ENCODE measurements at places on chromosomes 5 and 9.

DNA sequence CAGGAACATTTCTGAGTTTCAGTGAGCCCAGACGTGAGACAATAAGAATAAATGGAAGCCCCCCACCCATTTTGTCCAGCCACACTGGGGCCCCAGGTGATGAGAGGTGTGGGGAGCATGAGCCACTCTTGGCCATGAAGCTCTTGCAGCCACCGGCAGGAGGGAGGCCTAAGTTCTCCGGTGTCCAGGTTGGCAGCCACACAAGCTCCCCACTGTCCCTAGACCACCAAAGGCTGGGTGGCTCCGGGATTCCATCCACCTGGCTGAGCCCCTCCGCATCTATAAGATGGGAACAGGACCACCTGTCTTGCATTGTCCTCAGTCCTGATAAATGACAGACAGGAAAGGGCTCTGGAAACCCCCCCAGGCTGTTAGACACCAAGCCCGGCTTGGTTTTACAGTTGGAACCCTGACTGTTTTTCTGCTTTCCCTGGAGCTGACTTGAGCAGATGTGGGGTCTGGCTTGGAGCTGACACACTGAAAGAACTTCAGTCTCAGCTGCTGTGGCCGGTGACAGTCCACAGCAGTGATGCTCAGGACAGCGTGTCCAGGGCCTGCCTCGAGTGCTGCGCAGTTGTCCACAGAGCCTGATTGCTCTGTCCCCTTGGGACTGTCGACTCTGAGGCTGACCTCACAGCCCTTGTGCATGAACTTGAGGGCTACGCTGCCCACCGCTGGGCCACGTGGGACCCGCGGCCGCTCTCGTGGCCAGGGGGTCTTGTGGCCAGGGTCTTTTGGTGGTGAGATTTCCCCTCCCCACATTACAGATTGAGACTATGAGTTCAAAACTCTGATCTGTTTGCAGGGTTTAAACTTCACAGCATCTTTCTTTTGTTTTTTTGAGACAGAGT is 74.8 kb downstream of the PSMB7 start:
- no peak for DNase-seq

- DNase-seq, result no peak
Measured at GRCh38 chr9:30522061-30522460, 1862.4 kb upstream of the ACO1 start.

DNA sequence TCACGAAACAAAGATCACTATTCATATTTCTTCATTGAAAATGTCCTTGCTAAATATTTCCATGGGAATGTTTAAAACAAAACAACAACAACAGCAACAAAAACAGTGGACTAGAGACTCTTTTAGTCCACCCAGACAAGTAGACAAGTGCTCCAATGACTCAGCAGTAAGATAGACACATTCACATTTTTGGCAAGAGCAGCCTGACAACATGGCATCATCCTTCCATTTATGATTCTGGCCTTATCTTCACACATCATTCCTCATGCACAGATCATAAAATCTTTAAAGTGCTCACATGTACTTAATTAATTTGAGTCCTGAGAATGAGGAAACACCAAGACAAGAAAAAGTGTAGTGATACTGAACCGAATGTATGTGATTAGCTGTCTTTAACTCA is 132.6 kb upstream of the PDE4D start:
- no peak for DNase-seq

DNA sequence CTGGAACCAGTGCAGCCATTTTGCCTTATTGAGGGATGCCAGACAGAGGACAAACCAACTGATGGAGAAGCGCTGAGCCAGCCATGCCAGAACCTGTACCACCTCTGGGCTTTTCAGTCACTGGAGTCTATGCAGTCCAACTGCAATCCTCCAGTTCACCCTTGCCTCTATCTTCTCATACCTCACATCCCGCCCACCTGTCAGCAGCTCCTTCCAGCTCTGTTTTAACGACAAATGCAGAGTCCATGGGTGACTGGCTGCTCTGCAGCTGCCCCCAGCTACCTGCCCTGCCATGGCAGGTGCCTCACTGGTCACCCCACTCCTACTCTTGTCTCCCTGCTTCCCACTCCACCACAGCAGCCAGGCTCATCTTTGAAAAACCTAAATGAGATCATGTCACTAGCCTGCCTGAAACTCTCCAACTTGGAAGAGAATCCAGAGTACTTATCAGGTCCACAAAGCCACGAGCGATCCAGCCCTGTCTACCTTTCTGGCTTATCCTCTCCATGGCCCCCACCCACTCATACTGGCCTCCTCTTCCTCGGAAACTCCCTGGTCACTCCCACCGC is 14.0 kb upstream of the ACSL6 start:
- DNase-seq, result no peak

DNA sequence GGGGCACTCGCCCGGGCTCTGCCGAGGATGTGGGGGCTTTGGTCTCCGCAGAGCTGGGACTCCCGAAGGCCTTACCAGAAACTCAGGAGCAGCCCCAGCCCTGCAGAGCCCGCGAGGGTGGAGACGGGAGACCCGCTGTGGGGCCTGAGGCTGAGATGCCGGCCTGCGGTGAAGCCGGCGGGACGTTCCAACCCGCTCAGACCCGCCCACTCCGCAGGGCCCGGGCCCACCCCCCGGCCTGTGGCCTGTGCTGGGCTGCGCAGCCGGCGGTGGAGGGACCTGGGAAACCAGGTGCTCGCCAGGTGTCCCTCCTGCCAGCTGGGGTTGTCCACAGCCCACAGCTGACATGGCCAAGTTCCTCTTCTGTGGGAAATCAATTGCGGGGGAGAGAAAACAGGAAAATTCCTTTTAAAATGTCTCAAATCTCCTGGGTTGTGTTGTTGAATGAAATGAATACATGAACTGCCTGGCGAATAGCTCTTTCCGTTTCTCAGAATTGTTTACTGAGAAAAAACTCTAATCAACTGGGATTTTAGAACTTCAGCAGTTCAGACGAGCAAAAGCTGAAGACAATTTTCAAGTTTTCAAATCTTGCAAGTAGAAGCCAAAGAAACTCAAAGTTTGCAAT is 49.0 kb upstream of the IRX4 start:
- peak; percentile 67 for DNase-seq

- DNase-seq, result no peak
Measured at GRCh38 chr5:82327941-82328340, 49.8 kb upstream of the RPS23 start.

DNA sequence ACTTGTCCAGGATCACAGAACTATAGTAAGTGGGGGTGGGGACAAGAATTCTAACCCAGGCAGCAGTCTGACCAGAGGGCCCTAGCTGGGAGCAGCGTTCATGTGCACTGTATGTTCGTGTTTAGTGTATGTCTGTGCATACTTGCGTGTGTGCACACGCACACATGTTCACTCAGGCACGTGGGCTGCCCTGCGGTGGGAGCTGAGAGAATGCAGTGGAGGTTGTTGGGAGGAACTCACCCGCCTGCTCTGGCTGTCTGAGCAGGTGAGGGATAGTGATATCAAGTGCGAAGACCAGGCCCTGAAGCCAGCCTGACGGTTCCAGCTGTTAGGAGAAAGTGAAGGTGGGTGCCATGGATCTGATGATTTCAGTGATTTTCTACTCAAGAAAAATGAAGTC is 942 bp downstream of the DCANP1 start:
- DNase-seq, result no peak

DNA sequence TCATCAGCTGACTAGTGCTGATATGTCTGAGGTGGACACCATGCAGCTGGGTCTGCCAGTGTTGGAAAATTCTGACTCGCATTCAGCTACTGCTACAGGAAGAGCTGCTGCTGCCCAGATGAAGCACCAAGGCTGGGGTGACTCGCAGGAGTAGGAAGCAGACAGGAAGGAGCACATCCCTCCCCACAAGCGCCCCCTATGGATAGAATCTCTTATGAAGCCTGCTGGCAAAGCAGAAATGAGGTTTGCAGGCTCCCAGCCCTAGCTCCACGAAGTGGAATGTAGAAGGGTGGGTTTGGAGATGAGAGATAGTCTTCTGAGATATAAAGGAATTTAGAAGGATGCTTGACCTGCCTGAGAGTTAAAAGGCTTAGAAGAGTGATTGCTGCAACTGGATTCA is 443.0 kb downstream of the ACTL7B start:
- DNase-seq, result no peak

GRCh38 chr5:14266171-14266570 is 123.0 kb downstream of the TRIO start:
- no peak for DNase-seq
